ENCODE measurements at places on chromosomes 4 and X.

DNA sequence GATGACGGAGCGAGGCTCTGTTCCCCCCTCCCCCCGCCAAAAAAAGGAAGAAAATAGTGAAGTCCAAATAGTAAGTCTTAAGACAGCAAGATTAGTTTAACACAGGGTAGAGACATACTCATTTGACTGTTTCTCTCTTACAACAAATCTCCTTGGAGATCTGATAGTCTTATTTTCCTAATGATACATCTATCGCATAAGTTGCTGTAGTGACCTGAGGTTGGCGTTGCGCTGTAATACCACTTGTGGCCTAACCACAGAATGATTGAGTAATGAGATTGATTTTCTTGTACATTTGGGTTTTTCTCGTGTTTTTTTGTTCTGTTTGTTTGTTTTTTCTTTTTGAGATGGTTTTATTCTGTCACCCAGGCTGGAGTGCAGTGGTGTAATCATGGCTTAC is 27.2 kb downstream of the OCIAD1 start:
- DNase-seq: no peak

DNA sequence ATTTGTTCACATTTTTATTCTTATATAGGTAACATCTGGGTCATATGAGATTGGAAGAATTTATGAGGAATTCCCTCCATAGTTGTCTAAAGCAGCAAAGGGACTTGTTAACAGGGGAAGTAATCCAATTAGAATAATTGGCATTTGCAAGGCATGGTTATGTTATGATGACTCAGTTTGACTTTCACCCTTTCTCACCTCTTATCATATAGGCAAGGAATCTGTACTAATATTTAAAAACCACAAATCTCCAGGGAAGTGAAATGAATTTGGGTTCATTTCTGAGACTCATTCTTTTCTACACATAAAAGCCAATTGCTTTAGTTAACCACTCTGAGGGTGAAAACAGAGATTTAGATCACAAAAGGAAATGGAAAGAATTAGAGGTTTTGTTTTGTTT is 281.5 kb upstream of the DKK2 start:
- DNase-seq: peak; percentile 37

DNA sequence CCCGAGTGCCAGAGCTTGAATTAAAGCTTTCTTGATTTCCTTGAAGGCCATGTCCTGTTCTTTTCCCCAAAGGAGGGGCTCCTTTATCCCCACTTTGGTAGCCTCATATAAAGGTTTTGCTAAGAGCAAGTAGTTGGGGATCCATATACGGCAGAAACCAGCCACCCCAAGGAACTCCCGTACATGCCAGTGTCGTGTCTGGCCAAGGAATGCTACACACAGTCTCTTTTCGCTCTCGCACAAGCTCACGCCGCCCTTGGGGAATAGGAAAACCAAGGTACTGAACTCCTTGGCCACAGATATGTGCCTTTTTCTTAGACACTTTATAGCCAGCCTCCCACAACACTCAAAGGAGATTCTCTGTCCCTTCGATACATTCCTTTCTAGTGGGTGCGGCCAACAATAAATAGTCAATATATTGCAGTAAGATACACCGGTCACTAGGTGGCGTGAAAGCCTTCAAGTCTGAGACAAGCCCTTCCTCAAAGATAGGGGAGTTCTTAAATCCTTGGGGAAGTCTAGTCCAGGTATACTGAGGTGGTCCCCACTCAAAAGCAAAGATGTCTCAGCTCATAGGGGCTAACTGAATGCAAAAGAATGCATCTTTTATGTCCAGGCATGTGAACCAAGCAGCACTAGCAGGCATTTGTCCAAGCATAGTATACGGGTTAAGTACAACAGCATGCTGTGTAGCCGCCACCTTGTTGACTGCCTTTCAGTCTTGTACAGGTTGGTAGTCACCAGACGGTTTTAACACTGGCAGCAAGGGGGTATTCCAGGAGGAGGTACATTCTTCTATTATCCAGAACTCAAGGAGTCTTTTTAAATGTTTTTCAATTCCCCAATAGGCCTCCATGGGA is 57.8 kb upstream of the XAGE1B start:
- DNase-seq: peak; percentile 62

GRCh38 chrX:46647251-46647650 is 73.7 kb downstream of the CHST7 start:
- peak; percentile 19 for DNase-seq

GRCh38 chr4:141609243-141609642 is 27.1 kb upstream of the IL15 start:
- no peak for DNase-seq

DNA sequence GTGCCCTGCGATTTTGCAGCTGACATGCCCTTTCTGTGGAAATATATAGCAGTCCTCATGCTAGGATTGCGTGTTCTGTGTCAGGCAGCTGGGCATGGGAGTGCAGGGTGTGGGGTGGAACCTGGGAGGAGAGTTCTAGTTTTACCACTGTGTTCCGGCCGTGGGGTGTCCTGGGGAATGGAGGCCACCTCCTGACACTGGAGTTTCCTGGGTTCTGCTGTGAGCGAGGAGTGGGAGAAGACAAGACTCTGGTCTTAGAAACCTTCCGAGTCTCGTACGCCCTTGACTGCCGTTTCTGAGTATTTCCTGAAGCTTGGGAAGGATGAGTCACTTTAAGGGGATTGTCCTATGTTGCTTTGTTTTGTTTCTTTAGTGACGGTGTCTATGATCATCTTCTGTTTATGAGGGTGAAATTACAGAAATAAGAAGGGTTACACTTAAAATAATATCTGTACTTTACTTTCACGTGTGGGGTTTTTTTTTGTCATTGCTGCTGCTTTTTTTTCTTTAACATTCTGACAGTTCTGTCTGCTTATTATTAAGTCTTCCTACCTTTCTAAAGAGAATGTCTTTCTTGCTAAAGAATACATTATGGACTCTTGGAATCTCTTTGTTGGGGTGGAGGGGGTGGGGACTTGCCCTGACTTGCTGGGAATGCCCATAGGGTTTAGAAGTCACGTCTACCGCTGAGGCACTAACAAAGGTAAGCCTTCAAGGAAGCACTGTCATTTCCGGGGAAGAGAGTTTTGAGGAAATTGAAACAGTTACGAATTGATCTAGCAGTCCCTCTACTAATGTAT is 19.1 kb downstream of the CD99 start:
- DNase-seq: peak; percentile 88

DNA sequence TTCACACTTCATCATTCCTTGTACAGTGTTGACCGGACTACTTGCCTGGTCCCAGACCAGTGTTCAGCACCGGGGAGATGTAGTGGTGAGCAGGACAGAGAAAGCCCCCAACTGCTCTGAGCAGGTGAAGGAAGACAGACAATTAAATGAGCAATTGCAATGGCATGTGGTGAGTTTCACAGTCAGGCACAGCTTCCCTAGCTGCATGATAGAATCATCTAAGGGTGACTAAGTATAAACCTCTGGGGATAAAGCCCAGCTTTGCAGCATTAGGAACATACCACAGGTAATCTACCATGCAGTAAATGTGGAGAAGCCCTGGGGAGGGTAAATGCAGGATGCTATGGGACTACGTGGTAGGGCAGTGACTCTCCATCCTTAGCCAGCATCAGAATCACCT is 47.8 kb downstream of the TMA16 start:
- peak; percentile 72 for DNase-seq

GRCh38 chr4:182600856-182601255 is 316.3 kb downstream of the DCTD start:
- DNase-seq: no peak

GRCh38 chrX:100797359-100797758 is 22.8 kb upstream of the CSTF2 start:
- no peak for DNase-seq

- peak; percentile 85 for DNase-seq
Measured at GRCh38 chrX:153333266-153333665, 687 bp upstream of the ZNF275 start.

GRCh38 chr4:7068279-7068842 is 497 bp upstream of the GRPEL1 start:
- no peak for DNase-seq

- no peak for DNase-seq
Measured at GRCh38 chr4:31148990-31149389, 428.8 kb downstream of the PCDH7 start.

DNA sequence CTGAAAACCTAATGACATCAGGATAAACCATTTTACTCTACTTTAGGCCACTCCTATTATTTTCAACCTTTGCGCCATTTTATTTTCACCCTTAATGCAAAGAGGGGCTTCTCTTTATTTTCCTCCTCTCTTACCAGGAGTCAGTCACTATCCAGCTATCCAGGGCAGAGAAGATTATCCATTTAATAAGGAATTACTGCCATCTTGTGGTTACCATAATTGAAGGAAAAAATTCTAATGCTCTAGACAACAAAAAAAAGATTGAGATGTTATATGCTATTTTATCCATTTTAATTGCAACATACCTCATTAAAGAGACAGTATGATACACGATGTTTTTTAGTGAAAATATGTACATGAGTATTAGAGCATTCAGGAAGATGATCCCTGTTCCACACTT is 514.5 kb upstream of the FAM241A start:
- peak; percentile 52 for DNase-seq

GRCh38 chr4:55910140-55910539 is 38.6 kb upstream of the CEP135 start:
- peak; percentile 53 for DNase-seq

DNA sequence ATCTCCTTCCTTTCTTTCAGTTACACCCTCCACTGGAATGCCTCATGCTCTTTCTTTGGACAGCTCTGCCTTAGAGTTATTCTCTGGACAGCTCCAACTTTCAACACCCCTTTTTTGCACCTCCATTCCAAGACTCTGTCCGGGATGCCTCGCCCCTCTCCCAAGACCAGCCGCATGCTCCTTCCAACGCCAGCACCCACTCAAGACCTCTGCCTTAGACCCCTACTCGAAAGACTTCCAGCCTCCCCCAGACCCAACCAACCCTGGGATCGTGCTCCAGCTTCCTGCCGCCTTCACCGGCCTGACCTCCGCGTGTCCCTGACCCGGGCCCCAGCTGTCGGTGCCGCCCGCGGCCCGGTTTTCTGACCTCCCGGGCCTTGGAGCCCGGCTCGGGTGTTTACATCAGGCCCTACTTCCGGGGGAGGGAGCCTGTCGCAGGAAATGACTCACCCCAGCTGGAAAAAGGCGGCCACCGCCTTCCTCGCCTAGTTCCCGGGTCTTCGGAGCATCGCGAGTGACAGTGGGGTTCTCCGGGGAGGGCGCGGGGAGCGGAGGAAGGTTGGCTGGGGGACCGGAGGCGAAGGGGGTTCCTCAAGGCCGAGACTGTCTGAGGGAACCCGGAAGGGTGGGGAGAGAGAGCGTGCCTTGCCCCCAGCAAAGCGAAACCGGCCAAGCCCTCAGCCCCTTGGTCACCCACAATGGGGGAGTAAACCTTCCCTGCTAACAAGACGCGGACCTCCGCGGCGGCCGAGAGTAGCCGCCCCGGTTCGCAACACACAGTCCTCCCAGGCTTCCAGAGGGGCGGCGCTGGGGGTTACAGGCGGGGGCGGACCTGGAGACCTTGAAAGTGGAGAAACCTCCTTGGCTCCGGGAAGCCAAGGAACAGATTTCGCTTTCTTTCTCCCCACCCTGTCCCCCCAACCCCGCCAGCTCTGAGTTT is at the start of gene WDR45:
Gene WDR45, minus strand, starts transcription at position 399 of the 940 bp plus-strand sequence. CDS start 1,792 bp downstream, outside the sequence.
- peak; percentile 79 for DNase-seq

DNA sequence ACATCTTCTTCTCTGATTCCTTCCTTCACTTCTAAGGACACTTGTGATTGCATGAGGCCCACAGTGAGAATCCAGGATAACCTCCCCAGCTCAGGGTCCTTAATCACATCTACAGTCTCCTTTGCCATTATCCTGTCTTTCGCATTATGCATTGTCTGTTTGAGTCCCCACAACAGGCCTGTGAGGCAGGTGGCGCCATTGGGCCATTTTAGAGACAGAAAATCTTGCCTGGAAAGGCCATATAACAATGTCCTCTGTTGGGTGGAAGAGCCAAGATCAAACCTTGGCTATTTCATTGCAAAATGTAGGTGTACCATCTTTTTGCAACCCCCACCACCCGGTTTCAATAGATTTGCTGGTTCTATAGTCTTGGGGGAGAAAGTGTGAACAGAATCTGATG is 11.8 kb upstream of the DCUN1D4 start:
- peak; percentile 65 for DNase-seq

GRCh38 chr4:141389649-141390048 is 169.0 kb downstream of the ZNF330 start:
- no peak for DNase-seq

DNA sequence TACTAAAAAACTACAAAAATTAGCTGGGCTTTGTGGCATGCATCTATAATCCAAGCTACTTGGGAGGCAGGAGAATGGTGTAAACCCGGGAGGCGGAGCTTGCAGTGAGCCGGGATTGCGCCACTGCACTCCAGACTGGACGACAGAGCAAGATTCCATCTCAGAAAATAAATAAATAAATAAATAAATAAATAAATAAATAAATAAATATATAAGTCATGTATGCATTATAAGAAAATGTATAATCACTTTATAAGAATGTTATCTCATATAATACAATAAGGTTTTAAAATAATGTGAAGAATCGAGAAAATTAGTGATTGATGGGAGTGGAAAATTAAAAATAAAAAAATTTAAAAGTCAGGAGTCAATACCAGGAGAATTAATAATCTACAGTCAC is 127.5 kb downstream of the GALNTL6 start:
- DNase-seq: no peak

Measured in EH (cell line).